Cardiac muscle cell (in vitro differentiated cells and primary cell): ENCODE measurements at places on chromosomes 5 and 9.
A peak's percentile ranks its signal among the peaks of the same experiment; 100 is the strongest.

GRCh38 chr5:36741128-36741527 lies 134.7 kb downstream of the SLC1A3 start:
- peak; percentile 74 for DNase-seq

GRCh38 chr9:134391319-134392231 lies 65.3 kb downstream of the RXRA start:
- DNase-seq, result no peak

GRCh38 chr5:27788184-27788583 lies 749.8 kb upstream of the CDH9 start:
- DNase-seq, result no peak

DNA sequence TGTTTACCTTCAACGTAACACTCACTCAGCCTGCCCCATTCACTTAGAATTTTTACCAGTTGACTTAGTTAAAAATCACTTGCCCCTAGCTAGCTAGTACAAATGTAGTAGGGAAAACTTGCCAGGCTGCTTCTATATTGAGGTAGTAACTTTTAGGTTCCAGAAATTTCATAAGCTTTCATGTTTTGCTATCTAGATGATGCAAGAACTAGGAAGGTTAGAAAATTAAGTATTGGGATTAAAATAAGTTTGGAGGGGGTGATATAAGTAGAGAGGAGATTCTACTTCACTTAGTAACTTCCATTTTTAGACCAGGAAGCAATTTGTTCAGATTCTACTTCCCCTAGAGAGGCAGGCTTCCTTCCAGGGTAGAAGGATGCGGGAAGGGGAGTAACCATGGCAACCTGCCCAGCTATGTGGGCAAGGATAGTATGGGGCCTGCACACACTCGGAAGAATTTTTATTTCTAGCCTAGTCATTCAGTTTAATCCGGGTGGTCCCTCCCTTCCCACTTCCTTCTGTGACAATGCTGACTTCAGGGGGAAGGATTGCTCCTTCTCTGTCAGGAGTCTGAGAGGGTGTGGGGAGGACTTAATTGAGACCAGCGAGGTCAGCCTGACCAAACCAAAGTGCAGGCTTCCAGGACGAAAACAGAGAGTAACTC lies 4.2 kb downstream of the DAB2 start:
- DNase-seq, result peak; percentile 89
